ENCODE measurements at places on chromosomes 7 and 10.

DNA sequence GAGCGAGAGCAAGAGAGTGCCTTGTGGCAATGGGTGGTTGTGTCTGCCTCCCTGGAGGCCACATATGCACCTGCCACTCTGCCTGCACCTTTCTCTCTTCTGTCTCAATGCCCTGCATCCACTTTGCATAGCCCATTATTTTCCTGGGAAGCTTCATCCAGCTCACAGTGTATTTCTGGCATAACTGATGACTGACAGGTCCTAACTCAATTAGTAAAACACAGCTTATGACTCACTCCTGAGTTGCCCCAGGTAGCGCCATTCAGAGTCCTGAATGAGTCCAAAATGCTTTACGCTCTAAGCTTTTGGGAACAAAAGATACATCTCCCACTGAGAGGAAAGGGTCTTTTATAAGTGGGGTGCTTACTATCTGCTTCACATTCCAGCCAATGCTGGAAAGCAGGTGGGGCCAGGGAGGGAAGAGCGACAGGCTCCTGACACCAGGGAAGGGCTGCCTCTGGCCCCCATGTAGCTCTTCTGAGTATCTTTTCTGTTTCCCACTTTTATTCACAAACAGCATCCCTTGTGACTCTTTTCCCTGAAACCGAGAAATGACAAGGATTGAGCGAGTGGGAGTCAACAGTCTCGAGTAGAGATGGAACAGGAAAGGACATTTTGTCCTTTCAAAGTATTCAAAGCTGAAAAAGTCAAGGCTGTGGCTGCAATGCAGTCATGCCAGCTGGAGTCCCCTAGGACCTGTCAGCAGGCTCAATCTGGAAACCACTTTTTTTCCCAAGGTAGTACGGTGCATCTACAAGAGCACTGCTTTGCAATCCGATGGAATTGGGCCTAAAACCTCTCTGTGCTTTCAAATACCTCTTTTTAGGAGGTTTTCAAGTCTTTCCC is 479.3 kb upstream of the PODXL start:
- DNase-seq = no peak

DNA sequence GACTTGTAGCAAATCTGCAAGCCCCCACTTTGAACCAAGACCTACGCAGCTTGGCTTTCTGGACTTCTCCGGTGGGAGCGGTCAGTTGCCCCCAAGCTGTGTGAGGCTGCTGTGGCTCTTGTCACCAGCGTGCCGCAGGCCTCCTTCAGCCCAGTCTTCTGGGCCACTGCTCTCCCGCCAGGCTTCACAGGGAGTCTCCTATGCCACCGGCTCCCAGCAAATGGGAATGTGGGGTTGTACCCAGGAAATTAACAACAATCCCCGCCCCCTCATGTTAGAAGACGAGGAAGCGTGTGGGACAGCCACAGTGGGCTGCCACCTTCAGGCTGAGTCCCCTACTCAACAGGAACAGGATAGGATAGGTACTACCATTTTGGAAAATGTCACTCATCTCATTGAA is 4.2 kb downstream of the WDR86 start:
- no peak for DNase-seq

- no peak for DNase-seq
These were observed 12.1 kb downstream of the PNLIPRP1 start for GRCh38 chr10:116602648-116603400.

DNA sequence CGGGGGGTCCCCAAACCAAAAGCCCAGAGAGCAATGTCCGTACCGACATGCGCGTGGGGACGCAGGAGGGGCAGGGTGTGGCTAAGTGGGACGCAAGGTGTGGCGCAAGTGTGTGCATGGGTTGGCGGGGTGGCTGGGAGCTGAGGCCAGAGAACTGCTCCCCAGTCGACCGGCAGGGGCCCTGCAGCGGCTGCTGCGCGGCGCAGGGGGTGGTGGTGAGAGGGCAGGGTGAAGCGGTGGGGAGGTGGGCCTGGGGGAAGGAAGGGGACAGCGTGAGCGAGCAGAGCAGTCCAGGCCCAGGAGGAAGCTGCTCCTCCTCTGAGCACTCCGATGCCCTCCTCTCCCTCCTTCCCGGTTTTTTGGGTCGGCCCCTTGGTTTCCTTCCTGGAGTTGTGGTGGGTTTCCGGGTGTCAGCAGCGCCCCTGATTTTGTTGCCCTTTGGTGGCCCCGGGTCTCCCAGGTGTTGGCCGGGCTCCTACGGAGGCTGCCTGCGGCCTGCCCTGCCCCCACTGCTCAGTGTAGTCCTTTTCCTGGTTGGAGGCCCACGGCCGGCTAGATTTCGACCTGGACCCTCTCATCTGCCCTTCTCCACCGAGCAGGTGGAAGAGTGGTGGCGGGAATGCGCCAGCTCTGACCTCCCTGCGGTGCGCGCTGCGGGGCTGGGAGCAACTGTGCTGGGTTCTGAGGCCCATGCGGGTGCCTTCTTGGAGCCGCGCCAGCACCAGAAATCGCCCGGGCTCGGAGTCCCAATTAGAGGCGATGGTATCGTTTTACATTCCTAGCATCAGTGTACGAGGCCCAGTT is 40.5 kb upstream of the COMTD1 start:
- no peak for DNase-seq

- no peak for DNase-seq
These were observed 918 bp downstream of the NET1 start for GRCh38 chr10:5413012-5413938.

- no peak for DNase-seq
These were observed 22.6 kb downstream of the CPXM2 start for GRCh38 chr10:123869020-123869414.

GRCh38 chr7:128219636-128220035 is 21.4 kb upstream of the LEP start:
- no peak for DNase-seq

- no peak for DNase-seq
These were observed 27.4 kb upstream of the TMEM72 start for GRCh38 chr10:44883593-44884331.

DNA sequence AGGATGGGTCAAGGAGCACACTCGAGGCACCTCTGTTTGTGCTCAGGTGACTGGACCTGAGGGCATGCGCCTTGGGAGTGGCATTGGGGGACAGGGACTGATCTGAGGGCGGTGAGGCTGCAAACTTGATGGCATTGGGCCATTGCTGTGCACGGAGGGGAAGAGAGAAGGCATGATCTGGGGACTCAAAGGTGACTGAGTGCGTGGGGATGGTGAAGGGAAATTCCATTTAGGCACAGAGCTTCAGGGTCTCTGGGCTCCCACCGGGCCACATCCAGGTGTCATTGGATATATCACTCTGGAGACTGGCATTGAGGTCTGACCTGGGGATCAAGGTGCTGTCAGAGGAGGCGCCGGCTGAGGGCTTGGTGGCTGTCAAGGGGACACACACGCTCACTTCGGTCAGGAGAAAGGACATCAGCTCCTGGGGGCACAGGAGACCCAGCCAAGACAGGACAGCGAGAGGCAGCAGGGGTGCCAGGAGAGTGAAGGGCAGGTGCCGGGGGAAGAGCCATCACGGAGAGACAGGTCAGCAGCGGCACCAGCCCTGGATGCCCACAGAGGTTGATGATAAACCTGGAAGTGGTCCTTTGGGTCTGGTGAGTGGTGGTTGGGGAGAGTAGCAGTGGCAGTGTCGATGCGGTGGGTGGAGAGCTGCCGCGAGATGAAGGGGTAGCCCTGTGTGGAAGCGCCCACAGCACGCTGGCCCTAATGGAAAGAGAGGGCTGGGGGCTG is 5.5 kb downstream of the ADCK2 start:
- DNase-seq = no peak

- DNase-seq = no peak
These were observed 73.3 kb upstream of the WAC start for GRCh38 chr10:28459453-28460144.

DNA sequence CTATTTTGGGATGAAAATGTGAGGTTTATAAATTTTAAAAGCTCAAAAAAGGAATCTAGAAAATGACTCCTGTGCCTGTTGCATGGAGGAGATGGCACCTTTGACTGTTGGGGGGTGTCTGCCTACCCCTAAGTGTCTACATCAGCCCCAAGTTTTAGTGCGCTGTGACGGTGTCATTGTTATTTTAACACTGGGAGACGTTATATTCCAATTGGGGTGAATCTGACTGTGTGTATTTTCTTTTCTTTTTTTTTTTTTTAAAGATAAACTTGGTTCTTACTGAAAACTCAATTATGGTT is 517 bp downstream of the SRGN start:
- DNase-seq = no peak

DNA sequence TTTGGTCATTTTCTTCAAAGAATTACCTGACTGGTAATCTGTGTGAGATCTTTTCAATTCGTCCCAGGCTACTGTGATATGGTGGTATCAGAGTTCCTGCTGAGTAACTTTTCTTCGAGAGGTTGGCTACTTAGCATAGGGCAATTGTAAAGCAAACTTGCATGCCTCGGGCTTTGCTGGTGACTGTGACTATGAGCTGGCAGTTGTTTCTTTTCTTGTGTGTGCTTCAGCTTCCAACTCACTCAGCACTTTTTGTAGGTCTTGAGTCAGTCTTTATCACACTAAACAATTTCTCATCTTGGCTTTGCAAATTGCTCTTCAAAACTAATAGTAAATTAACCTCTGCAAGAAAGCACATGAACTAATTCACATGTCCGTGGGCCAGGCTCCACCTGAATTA is 44.3 kb downstream of the PRR15 start:
- no peak for DNase-seq

DNA sequence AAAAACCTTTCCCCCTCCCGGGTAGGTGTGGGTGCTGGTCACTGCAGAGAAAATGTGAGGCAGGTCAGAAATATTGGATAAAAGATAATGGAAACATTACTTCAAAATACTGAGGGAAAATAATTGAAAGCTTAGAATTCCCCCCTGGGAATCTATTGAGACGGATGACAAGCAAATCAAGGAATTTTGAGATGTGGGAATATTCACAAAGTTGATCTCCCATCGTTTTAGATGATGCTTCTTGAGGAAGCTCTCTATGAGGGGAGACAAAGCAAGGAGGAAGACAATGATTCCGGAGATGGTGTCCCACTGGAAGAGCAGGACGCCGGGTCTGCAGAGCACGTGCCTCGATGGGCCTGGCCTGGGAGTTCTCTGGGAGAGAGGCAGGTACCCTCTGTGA is 211.0 kb downstream of the WDR37 start:
- no peak for DNase-seq

DNA sequence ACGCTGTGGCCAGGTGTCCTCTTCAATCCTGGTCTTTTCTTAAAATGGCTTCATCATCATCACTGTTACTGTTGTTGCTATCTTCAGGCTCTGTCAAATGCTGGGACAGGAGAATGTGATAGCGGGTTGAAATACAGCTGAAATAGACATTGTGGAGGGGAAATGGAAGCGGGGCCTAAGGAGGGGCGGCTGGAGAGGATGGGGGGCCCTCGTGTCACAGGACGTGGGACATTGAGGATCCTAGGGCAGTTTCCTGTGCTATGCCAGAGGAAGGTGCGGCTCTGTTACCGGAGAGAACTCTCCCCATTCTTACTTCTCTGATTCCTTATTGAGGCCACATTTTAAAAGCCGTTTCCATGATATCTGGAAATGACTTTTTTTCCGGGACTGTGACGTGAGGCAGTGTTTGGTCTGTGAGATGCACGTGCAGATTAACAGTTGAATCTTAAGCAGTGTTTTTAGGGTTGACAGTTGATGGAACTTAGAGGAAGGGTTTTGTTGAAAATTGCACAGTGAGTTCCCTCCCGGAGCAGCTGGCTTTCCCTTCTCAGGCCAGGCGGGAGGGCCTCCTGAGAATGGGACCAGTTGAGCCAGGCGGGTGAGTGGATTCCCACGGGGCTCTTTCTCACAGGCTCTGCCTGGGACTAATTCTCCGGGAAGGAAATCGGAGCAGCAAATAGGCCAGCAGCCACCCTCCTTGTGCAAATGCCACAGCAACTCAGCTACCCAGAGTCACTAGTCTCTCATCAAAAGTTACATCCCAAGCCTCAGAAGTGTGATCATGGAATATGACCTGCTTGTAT is 125.2 kb downstream of the TACC2 start:
- DNase-seq = no peak

- no peak for DNase-seq
These were observed 41.5 kb downstream of the ANKMY2 start for GRCh38 chr7:16604054-16604453.

DNA sequence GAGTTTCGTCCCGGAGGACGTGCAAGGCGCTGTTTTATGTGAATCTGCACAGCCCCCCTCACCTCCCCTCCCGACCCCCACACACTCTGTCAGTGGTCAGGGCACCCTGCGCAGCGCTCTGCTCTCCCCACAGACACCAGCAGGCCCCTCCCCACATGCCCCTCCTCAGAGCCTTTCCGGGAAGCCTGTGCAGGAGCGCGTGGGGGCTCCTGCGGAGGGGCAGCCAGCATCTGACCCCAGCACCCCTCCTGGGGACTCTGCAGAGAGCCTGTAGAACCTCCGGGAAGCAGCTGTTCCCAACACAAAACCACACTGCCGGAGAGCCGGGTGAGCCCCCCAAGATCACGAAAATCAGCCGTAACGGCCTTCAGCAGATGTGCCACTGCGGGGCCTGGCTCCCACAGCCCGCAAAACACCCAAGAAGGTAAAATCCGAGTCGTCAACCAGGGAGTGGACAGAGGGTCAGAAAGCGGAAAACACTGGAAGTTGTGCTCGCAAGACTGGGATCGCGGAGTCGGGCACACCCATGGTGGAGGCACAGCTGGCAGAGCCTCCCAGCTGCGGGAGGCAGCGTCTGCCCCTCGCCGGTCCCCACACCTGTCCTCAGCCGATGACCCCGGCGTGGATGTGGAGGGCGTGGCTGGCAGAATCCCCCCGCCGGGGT is 53.8 kb upstream of the PDGFA start:
- no peak for DNase-seq

DNA sequence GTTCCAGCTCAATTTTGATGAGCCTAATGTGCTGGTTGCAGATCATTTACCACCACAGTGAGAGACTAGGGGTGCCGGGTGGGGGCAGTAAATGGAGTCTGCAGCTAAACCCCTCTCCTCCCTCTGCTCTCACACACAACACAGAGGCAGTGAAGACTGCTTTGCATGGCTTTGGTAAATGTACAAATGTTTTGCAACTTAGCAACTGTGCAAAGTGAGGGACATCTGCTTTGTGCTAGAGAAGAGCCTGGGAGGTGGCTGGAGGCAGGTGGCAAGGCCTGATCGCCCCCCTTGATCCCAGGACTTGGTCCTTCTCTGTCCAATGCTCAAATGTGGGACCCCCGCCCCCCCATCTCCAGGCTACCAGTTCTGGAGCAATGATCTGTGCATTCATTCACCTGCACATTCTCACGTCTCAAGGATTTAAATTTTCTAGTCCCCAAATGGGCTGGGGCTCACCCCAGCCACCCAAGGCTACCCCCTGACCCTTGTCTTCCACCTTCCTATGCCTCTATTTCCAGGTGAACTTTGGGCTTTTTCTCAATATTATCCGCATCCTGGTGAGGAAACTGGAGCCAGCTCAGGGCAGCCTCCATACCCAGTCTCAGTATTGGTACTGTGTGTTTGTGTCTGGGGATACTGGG is 11.6 kb downstream of the GHRHR start:
- DNase-seq = no peak

DNA sequence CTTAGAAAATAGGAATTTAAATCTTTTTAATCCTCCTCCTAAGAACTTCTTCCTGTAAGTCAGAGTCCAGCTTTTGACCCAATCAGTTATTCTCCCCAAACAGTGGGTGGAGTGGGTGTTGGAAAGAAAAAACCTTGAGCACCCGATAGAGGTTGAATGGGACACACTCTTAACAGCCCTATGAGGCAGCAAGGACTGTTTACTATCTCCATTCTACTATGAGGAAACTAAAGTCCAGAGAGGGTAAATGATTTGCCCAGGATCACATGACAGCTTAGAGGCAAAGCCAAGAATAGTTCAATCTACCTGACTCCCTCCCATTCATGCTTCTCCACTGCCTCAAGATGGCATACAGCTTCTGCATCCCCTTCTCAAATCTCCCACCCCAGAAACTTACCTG is 57.6 kb upstream of the SLC35B4 start:
- no peak for DNase-seq
